ENCODE measurements at places on chromosomes 7 and 10.

DNA sequence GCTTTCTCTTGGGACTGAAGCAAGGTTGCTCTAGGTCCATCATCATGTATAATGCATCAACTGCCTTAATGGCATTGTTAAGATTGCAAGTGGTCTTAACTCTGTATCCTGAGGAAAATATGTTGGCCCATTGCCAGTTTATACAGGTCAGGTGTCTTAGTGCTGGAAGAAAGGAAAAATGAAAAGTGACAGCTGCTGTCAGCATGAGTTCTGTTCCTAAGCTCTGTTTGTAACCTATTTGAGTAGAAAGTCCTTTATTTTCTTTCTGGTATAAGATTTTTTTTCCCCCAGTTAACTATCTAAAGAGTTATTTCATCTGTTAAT lies 127.2 kb downstream of the SRI start:
- no peak for DNase-seq

DNA sequence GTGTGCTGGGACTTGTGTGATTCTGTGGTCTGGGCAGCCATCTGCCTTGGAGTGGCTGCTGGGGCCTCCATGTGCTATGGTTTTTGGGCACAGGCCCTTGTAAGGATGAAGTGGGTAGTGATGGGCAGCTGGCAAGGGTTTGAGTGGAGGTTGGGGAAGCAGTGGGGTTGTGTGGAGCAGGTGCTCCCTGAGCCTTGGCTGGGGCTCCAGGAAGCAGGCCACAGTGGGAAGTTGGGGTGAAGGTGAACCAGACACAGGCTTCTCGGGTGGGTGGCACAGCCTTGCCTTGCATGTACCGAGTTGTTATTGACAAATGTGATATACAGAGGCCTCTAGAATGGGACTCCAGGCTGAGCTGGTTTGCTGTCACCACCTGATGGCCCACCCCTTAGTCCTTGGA lies 82.3 kb downstream of the ADCY1 start:
- DNase-seq, result no peak

GRCh38 chr10:91925022-91925320 lies 1.4 kb downstream of the BTAF1 start:
- DNase-seq, result no peak

- DNase-seq, result peak; percentile 87
Measured at GRCh38 chr7:92790992-92791391, 45.4 kb downstream of the CDK6 start.

DNA sequence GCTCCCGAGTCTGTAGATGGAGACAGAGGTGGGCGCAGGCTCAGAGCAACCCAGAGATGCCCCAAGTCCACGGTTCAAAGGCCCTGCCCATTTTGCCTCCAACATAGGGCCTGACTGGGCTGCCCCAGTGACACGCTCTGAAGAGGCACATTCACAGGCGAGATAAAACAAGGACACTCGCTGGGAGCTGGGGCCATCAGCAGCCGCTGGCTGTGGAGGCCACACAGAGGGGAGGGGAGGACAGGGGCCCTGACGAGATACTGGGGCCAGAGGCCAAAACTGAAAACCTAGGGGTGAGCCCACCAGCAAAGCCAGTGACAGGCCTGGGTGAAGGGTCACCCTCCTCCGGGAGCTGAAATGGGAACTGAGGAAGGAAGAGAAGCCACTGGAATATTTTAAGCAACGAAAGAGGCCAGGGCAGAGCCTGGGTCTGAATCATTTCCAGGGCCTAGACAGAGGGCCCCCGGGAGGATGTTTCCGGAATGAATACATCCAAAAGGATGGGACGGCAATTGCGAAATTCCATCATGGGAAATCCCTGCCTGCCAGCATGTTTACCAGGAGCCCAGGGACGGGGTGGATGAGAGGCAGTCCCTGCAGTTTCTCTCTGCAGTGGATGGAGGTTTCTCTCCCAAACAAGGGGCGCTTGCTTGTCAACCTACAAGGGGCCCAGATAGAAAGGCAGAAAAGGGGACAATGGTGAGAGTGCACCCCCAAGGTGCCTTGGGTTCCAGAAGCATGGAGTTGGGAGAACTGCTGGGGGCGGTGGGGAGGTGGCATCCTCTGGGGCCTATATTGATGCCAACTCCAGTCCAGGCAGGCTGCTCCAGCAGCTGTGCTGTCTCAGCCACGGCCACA lies 29.0 kb upstream of the HSPA12A start:
- peak; percentile 81 for DNase-seq

DNA sequence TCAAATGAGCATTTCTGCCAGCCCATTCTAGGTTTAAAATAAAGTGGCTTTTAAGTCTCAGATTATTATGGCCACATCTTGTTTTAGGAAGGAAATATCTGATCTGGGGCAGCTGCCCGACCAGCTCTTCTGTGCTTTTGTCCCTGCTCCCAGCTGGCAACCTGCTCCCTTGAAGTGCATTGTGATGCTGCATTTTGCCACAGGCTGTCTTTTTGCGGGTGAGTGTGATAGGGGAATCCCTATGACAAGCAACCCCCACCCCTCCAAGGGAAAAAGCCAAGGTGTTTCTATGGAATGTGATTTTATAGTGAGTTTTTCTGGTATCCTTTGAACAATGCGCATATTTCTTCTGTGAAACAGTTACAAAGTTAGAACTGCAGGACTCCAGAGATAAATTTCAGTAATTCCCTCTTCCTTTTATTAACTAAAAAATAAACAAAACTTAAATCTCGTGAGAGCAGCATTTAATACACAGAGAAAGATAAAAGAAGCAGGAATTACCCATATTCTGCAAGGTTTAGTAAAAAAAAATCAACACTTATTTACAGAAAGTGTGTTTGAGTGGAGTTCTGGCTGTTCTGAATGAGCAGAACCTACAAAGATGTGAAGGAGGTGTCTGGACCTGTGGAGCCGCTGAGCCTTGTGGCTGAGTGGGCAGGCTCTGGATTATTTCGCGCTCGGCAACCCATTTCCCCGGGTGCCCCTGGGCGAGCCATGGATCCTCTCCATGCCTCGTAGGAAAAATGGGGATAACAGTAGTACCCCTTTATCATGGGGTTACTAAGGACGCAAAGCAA lies 10.1 kb upstream of the HPS1 start:
- DNase-seq, result no peak

Measured in fibroblast of lung (primary cell).